Endothelial cell (in vitro differentiated cells): ENCODE measurements at places on chromosomes 5 and 9.

DNA sequence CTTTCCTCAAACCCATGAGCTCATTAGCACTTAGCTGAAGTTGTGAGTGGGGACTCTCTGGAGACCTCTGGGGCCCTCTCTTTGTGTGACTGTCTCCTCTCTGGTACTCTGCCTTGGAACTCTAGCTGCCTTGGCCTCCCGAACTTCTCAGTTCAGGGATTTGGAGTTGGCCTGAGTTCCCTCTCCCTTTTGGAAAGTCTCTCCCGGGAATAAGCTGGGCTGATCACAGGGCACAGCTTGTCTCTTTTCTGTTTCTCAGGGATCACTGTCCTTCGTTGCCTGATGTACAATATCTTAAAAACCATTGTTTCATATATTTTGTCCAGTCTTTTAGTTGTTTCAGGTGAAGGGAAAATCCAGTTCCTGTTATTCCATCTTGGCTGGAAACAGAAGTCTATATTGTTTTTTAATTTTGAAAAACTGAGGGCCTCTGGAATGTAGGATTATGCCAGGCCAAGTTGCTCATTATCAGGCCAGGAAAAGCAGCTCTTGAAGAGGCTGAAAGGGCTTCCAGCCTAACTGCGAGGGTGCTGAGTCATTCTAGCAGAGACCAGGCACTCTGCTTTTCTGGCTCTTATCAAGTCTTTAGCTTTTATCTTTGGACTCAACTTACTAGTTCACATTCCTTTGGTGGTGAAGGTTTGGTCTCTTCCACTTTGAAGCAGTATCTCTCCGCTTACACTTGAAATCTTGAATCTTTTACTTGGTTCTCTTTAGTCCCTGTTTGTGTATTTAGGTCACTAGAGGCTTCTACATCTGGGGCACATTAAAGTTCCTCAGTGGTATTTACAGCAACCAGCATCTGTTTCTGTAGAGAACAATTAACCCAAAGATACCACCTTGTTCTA, 8.4 kb upstream of the RGS3 start:
- H3K4me3 ChIP-seq: no peak overlapping the region
- H3K27ac ChIP-seq: peak overlapping the region; percentile 59
- no peaks in the 10 kb centered on the region for H3K36me3 ChIP-seq
- no peak for DNase-seq
- H3K4me1 ChIP-seq: peaks cover 25% of the 10 kb centered on the region

GRCh38 chr9:81497091-81497490, 192.3 kb downstream of the TLE1 start:
- H3K4me3 ChIP-seq: no peak overlapping the region
- no peak overlapping the region for H3K27ac ChIP-seq
- H3K4me1 ChIP-seq: no peaks in the 10 kb centered on the region
- H3K27me3 ChIP-seq: no peaks in the 10 kb centered on the region
- H3K36me3 ChIP-seq: no peaks in the 10 kb centered on the region

- no peaks in the 10 kb centered on the region for H3K4me1 ChIP-seq
- H3K4me3 ChIP-seq: no peak overlapping the region
- DNase-seq: no peak
- H3K27me3 ChIP-seq: peaks cover 2% of the 10 kb centered on the region
- no peak overlapping the region for H3K27ac ChIP-seq
These were observed 421.7 kb upstream of the KIF2A start for GRCh38 chr5:61884252-61884855.

DNA sequence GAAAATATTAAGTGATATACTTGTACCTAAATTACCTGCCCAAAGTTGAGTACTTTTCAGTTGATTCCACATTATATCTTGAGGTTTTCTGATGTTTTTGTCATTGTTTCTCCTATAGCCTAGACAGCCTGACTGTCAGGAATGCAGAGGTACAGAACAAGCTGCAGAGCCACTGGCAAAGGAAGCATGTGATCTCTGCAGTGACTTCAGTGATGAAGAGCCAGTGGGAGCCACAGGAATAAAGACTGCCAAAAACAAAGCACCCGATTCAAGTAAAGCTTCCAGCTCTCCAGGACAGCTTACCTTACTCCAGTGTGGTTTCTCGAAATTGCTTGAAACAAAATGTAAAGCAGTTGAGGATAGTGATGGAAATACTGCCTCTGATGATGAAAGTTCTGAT, 96.3 kb downstream of the ERCC6L2 start:
- no peaks in the 10 kb centered on the region for H3K27me3 ChIP-seq
- H3K4me1 ChIP-seq: no peaks in the 10 kb centered on the region
- H3K27ac ChIP-seq: no peak overlapping the region
- no peak for DNase-seq
- H3K4me3 ChIP-seq: no peak overlapping the region
- no peaks in the 10 kb centered on the region for H3K36me3 ChIP-seq

DNA sequence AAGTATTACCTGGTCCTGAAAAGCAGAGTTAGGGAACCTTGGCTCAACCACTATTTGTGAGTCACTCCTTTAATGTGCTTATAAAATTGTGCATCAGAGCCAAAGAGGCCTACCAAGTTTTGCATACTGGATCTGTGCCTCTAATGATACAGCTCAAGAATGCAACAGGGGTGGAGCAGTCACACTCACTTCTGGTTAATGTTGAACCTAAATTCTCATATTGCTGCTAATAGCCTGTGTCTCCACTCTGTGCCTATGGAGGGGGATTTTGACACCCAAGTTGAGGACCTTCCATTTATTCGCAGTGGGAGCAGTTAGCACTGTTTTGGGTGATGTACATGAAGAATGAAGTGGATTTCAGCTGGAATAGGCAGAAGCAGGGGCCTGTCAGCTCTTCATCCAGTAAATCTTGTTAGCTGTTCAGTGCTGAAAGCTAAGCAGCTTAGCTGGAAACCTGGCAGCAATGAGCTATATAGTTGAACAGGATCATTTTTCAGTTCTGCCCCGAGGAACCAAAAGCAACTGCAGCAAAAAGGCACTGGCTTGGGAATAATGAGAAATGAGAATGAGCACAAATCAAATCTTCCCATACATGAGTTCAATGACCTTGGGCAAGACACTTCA, 9.7 kb downstream of the SH3TC2 start:
- H3K4me3 ChIP-seq: no peak overlapping the region
- H3K27ac ChIP-seq: no peak overlapping the region
- no peak for DNase-seq
- H3K4me1 ChIP-seq: no peaks in the 10 kb centered on the region
- no peaks in the 10 kb centered on the region for H3K36me3 ChIP-seq

GRCh38 chr9:72557549-72557948, 36.1 kb downstream of the TMC1 start:
- no peak for DNase-seq
- no peaks in the 10 kb centered on the region for H3K36me3 ChIP-seq
- H3K27me3 ChIP-seq: no peaks in the 10 kb centered on the region
- no peaks in the 10 kb centered on the region for H3K4me1 ChIP-seq
- no peak overlapping the region for H3K4me3 ChIP-seq

- no peaks in the 10 kb centered on the region for H3K36me3 ChIP-seq
- no peak overlapping the region for H3K4me3 ChIP-seq
- H3K27ac ChIP-seq: no peak overlapping the region
- H3K27me3 ChIP-seq: no peaks in the 10 kb centered on the region
- peaks cover 2% of the 10 kb centered on the region for H3K4me1 ChIP-seq
These were observed 19.7 kb downstream of the MAST4 start for GRCh38 chr5:66615894-66616293.

GRCh38 chr5:157471709-157472108, 11.7 kb downstream of the NIPAL4 start:
- H3K36me3 ChIP-seq: peaks cover 41% of the 10 kb centered on the region
- no peak overlapping the region for H3K4me3 ChIP-seq
- peaks cover 12% of the 10 kb centered on the region for H3K4me1 ChIP-seq
- H3K27me3 ChIP-seq: peaks cover 2% of the 10 kb centered on the region
- DNase-seq: peak; percentile 24
- no peak overlapping the region for H3K27ac ChIP-seq

- H3K27ac ChIP-seq: no peak overlapping the region
- H3K4me1 ChIP-seq: peaks cover 8% of the 10 kb centered on the region
These were observed 141.6 kb upstream of the ZNF608 start for GRCh38 chr5:124888050-124888506.

GRCh38 chr5:173645437-173645807, 29.0 kb upstream of the BOD1 start:
- H3K4me3 ChIP-seq: no peak overlapping the region
- H3K4me1 ChIP-seq: no peaks in the 10 kb centered on the region
- H3K27me3 ChIP-seq: no peaks in the 10 kb centered on the region
- DNase-seq: no peak
- H3K27ac ChIP-seq: no peak overlapping the region

GRCh38 chr5:56696900-56697299, 118.4 kb upstream of the MAP3K1 start:
- no peaks in the 10 kb centered on the region for H3K36me3 ChIP-seq
- H3K4me3 ChIP-seq: no peak overlapping the region
- H3K27me3 ChIP-seq: no peaks in the 10 kb centered on the region
- no peak overlapping the region for H3K27ac ChIP-seq
- DNase-seq: no peak

GRCh38 chr5:132666310-132667123, 7.3 kb upstream of the IL4 start:
- H3K27me3 ChIP-seq: peaks cover 3% of the 10 kb centered on the region
- H3K4me1 ChIP-seq: no peaks in the 10 kb centered on the region
- DNase-seq: no peak
- H3K4me3 ChIP-seq: no peak overlapping the region

- no peak overlapping the region for H3K4me3 ChIP-seq
- no peak for DNase-seq
- no peaks in the 10 kb centered on the region for H3K36me3 ChIP-seq
- no peak overlapping the region for H3K27ac ChIP-seq
- H3K4me1 ChIP-seq: no peaks in the 10 kb centered on the region
These were observed 72.3 kb downstream of the XRCC4 start for GRCh38 chr5:83149671-83150070.

DNA sequence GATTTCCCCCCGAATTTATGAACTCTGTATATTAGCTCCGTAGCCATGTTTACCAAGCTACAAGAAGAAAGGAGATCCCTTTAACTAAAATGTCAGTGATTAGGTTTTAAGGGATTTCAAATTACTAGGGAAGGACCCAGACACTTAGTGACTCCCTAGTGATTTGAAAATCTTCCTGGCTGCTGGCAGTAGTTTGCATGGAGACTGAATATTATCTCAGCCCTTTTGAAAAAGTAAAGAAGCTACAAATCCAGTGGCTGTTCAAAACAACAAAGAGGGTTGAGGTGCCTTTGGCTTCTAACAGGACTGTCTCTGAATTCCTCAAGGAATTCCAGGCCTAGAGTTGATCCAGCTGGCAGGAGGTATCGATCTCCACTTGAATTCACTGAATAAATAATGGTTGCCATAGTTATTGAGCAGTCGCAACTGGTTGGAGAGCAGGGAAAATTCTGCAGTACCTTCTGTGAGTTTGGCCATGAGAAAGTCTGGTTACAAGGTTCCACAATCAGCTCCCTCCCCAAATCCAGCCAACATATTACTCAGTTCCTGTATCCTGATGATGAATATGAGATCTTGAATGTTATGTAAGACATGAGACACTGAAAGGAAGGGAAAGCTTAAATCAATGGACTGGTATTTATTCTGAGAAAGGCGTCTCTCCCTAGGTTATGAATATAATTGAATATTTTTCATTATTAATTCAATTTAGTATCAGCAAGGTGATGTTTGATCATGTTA, 37.7 kb downstream of the NR4A3 start:
- H3K36me3 ChIP-seq: no peaks in the 10 kb centered on the region
- no peak for DNase-seq
- no peak overlapping the region for H3K4me3 ChIP-seq
- peaks cover 4% of the 10 kb centered on the region for H3K4me1 ChIP-seq
- peaks cover 2% of the 10 kb centered on the region for H3K27me3 ChIP-seq
- H3K27ac ChIP-seq: no peak overlapping the region
